ENCODE measurements at places on chromosomes 5 and 9.
A peak's percentile ranks its signal among the peaks of the same experiment; 100 is the strongest.

- no peak for DNase-seq
Measured at GRCh38 chr5:147216552-147217154, 18.2 kb upstream of the STK32A start.

GRCh38 chr5:147754372-147755122, 28.0 kb downstream of the JAKMIP2 start:
- no peak for DNase-seq

DNA sequence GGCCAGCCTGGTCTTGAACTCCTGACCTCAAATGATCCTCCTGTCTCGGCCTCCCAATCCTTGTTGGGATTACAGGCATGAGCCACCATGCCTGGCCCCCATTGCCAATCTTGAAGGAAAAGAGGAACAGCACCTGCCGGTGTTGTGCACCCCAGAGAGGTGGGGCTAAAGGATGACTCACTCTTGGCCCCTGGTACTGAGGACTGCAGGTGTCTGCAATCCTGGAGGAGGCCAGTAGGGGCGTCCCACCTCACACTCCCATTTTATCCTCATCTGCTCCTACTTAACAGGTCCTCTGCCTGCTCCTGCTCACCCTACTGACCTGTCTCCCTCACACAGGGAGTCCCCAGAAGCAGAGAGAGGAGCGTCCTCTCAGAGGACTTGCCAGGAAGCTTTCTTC, 390.4 kb downstream of the ARHGEF28 start:
- no peak for DNase-seq

DNA sequence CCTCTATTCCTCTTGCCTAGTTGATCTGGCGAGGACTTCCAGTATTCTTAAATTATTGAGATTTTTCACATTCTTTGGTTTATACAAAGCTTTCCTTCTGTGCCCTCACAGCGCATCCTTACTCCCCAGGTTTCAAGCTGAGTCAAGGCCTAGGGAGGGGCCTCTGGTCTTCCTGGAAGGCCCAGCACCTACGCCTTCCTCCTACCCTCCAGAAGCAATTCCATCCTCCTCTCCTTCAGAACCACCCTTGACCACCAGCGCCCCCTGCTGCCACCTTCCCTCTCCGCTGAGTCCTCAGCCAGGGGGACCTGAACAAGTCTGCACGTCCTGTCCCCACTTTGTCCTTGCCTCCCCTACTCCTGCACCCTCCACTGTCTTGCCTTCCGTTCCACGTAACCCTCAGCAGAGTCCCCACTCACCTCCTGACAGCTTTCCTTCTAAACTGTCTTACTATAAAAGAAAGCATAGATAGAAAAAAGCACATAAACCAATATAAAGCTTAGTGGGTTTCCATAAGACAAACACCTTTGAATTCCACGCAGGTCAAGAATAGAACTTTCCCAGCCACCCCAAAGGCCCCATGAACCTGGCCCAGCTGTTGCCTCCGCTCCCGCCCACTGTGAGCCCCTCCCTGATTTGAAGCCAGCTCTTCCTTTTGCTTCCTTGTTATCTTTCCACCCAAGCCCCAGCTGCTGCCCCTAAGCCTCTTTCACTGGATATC, 63.0 kb upstream of the CTSL start:
- no peak for DNase-seq

DNA sequence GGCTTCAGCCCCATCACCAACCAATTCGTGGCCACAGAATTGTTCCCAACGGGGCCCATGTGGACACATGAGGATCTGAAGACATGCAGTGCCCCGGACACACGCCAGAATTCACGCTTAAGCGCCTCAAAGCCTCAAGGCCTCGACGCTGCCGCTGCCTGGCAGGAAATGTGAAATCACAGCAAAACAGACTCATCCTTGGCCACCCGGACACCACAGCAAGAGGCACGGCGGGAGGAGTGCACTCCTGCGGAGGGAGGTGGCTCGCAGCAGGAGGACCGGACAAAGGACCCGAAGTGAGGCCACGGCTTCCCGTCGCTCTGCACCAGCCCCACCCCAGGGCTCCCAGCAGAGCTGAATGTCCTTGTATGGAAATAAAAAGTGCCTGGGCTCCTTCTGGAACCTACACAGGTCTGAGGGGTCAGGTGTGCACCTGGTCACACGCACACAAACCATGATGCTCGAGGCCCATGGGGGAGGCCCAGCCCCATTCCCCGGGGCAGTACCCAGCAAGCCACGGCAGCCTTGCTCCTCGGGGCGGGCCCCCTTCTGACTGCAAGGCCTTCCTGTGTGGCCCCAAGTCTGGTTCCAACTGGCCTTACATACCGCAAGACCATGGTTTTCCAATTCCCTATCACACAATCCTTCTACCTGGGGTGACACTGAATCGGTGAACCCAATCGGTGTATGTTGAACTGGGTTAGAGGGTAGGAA, 10.0 kb downstream of the SEC16A start:
- DNase-seq: no peak

DNA sequence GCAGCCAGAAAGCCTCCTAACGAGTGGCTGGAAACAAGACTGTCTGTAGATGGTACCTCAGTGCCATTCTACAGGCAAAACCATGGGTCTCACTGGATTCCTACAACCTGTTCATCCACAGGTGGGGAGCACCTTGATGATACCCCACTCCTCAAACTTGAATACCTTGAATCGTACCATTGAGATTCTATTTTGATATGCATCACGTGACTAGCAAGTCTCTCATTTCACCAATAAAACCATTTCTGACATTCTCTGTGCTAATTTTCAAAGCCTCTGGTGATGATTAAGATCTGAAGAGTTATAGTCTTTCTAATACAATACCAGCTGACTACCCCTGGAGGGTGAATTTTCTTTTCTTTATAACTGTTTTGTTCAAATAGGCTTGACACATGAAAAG, 188.9 kb downstream of the ADAMTS12 start:
- no peak for DNase-seq

DNA sequence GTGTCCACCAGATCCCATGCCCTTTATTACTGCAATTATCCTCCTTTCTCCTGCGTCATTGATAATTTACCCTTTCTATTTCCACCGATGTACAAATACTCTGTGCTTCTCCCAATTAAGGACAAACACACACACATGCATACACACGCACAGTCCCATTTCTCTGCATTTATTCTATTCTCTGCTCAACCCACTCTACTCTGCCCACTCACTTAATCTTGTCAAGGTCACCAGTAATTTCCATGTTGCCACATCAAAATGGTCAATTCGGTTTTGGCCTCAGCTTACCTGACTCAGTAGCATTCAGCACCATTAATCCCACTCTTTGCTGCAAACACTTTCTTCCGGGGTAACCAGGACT, 14.6 kb upstream of the STRBP start:
- no peak for DNase-seq

DNA sequence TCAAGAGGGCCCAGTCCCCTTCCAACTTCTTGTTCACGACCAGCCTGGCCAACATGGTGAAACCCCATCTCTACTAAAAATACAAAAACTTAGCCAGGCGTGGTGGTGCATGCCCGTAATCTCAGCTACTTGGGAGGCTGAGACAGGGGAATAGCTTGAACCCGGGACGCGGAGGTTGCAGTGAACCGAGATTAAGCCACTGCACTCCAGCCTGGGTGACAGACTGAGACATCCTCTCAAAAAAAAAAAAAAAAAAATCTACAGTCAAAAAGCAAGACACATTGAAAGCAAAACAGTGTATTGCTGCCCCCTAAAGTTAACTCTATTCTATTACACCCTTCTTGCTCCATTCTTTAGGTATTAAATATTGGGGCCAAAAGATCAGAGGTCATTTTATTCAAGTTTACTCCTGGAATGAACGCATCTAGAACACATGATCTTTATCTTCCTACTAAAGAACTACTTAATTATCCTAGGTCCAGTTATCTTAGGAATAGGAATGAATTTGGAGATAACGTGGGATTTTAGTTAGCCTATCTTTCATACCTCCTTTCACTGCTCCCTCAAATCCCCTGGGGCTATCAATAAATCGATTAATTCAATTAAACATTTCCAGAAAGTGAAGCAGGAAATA, 2.4 kb downstream of the ATG12 start:
- no peak for DNase-seq

GRCh38 chr5:140331638-140332037, 14.8 kb downstream of the HBEGF start:
- no peak for DNase-seq

DNA sequence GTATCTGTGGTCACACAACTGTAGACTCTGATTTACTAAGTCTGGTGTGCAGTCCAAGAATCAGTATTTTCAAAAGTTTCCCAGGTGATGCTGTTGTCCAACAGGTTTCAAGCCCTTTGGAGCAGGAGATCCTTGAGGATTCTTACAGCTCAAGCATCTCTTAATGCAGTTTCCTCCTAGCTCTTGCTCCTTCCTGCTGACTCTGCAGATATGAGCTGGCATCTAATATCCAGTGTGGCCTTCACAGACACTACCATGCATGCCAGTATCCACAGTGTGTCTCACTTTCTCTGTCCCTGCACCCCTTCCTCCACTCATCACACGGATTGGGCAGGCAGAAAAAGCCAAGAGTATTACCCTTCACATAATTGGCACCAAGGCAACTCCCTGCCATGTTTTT, 182.2 kb upstream of the TNC start:
- no peak for DNase-seq

- no peak for DNase-seq
Measured at GRCh38 chr5:55030676-55031369, 6.8 kb downstream of the GZMK start.

- no peak for DNase-seq
Measured at GRCh38 chr5:140075371-140075770, 32.3 kb upstream of the NRG2 start.

GRCh38 chr5:179836225-179837019, 15.7 kb downstream of the SQSTM1 start:
- DNase-seq: peak; percentile 37

DNA sequence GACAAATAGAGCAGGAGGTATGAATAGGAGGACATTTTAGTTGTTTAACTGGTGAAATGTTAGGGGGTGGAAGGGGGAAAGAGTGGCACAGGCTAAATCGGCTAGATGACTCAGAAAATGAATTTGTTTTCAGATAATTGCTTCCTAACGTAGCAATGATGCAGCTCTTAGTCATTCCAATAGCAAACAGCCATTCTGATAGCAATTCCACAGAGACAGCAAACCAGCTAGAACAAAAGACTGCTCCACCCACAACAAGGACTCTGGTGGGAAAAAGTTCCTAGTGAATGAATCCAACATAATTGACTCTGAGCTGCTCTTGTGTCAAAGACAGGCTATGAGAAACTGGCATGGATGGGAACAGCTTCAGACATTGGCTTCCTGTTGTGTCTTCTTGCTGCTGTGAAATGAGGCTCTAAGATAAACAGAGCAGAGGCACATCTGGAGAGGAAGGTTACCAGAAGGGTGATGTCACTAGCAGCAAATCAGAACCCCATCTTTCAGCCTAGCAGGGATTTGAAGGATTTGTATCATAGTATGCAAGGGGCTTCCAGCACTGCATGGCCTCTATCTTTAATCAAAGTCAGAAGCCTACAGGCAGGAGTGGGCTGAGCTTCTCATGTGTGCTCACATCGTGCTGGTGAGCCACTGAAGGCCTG, 28.1 kb upstream of the F2RL1 start:
- DNase-seq: peak; percentile 2

DNA sequence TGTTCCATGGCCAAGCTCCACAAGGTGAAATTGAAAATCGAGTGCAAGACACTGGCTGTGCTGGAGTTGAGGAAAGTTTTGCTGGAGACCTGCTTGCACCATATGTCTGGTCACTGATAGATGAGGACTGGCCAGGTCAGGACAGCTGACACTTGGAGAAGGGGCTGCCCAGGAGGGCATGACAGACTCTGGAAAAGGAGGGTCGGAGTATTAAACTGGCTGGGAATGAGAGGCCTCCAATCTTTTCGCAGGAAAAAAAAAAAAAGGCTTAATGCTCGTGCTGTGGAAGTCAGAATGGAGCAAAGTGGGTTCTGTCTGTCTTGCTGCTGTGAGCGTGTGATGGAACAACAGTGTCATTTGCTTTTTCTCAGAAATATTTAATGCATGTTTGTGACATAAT, 5.5 kb downstream of the TENT4A start:
- DNase-seq: no peak

GRCh38 chr5:150068472-150068871, 17.9 kb downstream of the CSF1R start:
- DNase-seq: no peak

GRCh38 chr5:170579601-170580000, 75.8 kb downstream of the KCNIP1 start:
- no peak for DNase-seq

- DNase-seq: no peak
Measured at GRCh38 chr5:132026516-132027008, 15.1 kb upstream of the ACSL6 start.

DNA sequence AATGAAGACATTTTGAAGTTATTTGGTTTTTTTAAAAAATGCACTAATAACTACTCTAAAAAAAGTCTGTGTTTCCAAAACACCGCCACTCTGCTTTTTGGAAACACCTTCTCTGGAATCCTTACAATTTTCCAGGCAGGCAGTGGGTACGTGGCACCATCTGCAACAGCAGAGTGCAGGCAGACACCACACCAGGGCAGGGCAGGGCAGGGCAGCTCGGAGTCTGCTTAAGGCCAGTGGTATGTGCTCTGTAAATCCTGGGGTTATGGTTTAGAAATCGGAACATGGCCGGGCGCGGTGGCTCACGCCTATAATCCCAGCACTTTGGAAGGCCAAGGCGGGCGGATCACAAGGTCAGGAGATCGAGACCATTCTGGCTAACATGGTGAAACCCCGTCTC, 97.6 kb downstream of the TLE1 start:
- no peak for DNase-seq

DNA sequence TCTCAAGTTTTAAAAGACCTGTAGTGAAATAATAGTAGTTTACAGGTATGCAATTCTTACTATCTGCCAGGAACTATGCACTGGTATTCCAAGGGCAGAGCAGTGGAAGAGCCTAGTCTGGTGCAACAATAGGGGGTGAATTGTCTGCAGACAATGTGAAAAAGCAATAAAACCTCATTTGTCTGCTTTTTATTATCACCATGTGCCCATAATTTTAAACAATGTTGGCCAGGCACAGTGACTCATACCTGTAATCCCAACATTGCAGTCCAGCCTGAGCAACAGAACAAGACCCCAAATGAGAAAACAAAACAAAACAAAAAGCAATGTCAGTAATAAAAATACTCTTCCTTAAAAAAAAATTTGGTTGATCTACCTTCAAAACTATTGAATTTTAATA, 12.2 kb upstream of the SLC44A1 start:
- no peak for DNase-seq

DNA sequence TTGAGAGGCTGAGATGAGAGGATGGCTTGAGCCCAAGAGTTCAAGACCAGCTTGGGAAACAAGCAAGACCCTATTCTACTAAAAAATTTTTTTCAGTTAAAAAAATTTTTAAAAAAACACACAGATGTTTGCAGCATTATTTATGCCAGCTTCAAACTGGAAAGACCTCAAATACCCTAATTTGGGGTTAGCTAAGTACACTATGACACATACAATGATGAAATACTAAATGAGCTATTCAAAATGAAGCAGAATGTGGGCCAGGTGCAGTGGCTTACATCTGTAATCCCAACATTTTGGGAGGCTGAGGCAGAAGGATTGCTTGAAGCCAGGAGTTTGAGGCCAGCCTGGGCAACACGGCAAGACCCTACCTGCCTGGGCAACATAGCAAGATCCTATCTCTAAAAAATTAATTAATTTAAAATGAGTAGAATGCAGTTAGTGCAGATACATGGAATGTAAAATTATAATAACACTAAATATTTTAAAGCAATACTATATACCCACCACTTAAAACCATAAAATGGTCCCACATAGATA, 44.9 kb downstream of the LHFPL2 start:
- DNase-seq: no peak

Data from activated T-helper 1 cell treated with Interleukin-2 at 50 U/mL for 16 hours (primary cell).